Stimulated activated effector memory CD8-positive, alpha-beta T cell treated with anti-CD3 and anti-CD28 coated beads, Interleukin-12 subunit alpha, Interleukin-12 subunit beta, amount 100 ng/mL, for 72 hours (primary cell): ENCODE measurements at places on chromosomes 4 and X.

- DNase-seq, result no peak
These were observed 27.3 kb downstream of the TMEM184C start for GRCh38 chr4:147644471-147644870.

DNA sequence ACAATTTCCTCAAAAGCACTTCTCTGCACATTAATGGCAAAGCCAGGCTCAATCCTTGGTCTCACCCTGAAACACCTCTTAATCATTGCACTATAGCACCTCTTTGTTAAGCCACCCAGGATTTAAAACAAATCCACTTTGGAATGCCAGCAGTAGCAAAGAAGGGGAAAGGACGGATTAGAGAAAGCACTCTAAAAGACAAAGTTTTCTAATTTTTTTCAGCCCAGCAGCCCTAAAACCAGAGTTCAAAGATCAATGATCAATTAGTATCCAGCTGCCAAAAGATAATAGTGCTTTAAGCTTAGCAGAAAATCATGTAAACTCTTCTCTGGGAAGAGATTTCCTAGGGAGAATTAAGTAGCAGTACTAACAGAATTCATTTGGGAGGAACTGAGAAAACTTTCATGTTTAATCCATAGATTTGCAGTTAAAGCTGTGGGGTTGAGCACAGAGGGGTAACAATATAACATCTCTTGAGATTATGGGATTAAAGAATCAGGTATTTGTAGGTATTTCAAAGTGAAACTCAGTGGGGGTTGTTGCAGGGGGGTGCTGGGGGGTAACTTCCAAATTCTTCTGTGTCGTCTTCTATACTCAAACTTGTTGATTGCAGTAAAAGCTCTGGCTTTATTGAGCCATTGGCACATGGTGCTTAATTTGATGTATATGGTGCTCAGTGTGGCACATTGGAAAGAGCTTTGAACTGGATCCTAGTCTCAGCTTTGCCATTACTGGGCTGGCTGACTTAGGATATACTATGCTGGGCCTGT, 61.8 kb downstream of the LRRC66 start:
- DNase-seq, result no peak

DNA sequence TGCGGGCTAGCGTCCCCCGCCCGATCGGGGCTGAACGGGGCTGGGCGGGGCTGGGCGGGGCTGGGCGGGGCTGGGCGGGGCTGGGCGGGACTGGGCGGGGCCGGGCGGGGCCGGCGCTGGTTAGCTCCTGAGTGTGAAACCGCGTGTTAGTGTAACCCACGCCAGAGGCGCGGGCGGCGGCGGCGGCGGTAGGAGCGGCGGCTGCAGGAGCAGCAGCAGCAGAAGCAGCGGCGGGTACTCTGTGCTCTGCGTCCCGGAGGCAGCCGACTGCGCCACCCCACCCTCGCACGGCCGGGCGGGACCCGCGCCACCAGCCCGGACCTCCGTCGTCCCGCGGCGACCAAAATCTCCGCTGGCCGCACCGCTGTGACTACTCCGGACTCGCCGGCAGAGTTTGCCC, 128.1 kb downstream of the LAS1L start:
- no peak for DNase-seq

DNA sequence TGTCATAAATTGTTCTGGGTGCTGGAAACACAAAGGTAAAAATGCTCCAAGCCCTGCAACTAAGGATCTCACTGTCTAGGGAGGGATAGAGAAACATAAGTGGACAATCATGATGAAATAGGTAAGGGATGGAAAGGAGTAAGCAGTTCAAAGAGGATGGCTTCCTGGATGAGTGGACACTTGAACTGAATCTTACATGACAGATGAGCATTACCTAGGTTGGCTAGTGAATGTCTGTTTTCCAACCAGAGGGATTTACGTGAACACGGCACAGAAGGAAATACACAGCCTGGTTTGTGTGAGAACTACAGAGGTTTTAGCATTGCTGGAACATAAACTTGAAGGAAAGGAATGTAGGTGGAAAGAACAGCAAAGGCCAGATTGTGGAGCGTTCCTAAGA, 150.2 kb upstream of the GALNT7 start:
- no peak for DNase-seq

- no peak for DNase-seq
These were observed 1414.7 kb upstream of the TENM3 start for GRCh38 chr4:180828455-180829018.
